ENCODE measurements at places on chromosomes 6 and 20.

- DNase-seq: no peak
Observed at GRCh38 chr6:95232446-95232845, 344.9 kb upstream of the MANEA start.

- no peak for DNase-seq
Observed at GRCh38 chr6:38187325-38187724, 367.8 kb downstream of the ZFAND3 start.

- no peak for DNase-seq
Observed at GRCh38 chr6:53326372-53327016, 22.3 kb downstream of the ELOVL5 start.

DNA sequence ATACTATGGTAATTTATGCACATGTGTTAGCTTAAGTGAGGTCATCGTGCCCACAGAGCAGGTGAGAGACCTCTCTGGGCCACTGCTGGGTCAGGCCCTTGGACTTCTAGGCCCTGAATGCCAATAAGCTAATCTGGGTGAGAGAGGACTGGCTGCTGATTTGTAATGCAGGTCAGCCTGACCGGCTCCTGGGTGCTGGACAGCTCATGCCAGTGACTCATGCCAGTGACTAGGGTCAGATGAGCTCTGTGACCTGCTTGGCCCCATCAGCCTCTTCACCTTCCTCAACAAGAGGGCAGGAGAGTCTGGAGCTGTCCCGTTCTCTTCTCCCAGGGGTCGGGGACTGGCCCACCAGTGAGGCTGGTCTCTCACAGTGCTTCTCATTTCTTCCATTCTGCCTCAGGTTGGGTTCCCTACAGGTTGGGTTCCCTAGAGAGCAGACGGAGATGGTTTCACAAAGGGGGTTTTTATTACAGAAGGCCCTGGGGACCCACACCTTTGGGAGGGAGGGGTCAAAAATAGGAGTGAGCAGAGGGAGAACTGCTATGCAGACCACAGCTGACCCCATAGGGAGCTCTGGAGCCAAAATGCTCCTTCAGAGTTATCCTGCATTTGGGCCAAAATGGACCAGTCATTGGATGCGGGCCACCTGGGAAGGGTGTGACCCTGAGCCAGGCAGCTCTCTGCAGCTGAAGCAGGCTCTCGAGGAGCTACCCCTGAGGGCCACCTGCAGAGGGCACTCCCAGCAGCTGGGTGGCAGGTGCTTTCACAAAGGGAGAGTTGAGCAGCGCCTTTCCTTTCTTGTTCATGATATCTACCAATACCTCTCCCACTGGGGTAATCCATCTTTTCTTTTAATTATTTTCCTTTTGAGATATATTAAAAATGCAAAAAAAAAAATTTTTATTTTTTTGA, 2.2 kb upstream of the OXT start:
- no peak for DNase-seq

DNA sequence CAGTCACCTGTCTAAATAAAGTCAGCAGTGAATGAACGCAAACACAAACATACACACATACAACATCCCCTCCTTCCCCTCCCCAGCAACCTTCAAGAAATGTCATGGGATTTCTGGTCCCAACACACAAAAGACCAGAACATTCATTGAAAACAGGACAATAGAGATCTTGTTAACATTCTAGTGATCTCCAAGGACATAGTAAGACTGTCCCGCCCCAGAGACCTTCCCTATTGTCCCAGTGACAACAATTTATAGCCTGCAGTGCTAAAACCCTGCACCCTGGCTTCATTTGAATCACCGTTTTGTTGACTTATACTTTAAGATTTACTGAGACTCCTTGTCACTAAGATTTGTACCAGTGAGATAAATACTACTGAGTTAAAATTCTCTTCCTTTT, 143.9 kb upstream of the NOX3 start:
- DNase-seq: no peak

- no peak for DNase-seq
Observed at GRCh38 chr6:89313006-89313405, 2.1 kb downstream of the GABRR2 start.

DNA sequence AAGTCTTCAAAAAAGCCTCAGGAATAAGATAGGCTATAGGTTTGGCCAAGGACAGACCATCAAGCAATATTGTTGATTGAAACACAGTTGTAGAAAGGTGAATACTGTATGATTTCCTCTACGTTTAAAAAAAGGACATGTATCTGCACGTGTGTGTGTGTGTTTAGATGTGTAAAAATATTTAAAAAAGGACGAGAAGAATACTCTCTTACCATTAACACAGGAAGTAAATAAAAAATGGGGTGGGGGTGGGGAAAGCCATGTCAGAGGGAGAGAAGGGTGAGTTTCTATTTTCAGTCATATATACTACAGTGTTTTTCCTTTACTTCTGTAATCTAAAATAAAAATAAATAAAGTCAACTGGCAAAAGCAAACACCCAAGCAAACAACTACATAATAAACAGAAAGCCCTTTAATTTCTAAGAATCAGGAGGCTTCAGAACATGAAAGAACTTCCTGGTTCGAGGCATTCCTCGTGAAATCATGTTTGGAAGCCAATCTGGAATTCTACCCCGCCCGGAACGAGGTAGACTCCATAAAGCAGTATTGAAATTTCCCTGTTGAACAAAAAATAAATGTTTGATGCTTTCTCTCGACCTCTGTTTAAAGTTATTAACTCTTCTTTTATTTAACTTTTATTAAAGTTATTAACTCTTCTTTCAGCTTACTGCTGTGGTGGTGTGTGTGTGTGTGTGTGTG, 158.1 kb upstream of the ZNF217 start:
- no peak for DNase-seq

- no peak for DNase-seq
Observed at GRCh38 chr6:128836761-128837160, 46.2 kb upstream of the LAMA2 start.
